Nephron progenitor cell (in vitro differentiated cells): ENCODE measurements at places on chromosomes 3 and 15.

DNA sequence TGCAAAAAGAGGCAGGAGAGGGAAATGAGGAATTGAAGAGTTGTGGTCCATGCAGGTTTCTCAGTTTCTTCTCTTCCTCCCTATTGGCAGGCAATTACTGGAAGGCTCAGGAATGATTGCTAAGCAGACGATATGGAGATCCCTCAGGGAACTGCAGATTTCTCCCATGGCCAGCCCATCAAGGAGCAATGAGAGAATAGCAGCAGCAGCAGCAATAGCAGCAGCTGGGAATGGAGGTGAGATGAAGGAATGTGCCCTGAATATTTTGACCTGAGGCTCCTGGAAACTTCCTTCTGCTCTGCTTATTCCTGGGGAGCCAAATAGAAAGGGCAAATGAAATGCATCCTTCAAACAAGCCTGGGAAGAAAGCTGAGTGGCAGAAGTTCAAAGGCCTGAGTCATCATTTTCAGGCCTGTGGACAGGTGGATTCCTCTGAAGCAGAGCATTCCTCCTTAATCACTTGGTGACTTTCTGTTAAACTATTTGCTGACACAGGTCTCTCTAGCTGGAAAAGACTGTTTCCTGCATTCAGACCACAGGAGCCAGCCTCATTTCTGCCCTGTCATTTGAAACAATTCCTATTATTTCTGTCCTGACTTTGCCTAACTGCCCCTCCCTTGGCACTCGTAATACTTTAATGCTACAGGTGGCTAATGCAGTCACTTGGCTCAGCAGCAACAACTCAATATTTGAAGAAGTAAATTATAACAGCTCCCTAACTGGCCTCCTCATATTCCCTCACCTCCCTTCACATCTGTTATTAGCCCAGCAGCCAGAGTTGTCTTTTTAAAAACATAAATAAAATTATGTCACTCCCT is 146.9 kb upstream of the GADL1 start:
- no peak for DNase-seq

DNA sequence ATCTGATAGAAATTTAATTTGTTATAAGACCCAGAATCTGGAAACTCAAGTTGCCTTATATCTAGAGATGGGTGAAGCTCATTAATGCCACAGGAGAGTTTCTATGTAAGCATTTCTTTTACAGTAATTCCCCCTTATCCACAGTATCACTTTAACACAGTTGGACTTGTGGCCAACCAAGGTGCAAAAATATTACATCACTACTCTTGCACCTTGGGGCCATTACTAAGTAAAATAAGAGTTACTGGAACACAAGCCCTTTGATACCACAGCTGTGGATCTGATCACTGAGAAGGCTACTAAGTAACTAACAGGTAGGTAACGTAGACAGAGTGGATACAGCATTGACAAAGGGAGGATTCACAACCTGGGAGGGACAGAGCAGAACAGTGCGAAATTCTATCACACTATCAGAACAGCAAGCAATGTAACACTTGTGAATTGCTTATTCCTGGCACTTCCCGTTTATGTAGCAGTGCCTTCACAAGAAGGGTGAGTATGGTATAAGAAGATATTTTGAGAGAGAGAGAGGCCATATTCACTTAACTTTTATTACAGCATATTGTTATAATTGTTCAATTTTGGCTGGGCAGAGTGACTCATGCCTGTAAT is 33.9 kb upstream of the TOPBP1 start:
- DNase-seq: no peak

- no peak for DNase-seq
Observed at GRCh38 chr3:124577494-124578167, 152.6 kb upstream of the UMPS start.

DNA sequence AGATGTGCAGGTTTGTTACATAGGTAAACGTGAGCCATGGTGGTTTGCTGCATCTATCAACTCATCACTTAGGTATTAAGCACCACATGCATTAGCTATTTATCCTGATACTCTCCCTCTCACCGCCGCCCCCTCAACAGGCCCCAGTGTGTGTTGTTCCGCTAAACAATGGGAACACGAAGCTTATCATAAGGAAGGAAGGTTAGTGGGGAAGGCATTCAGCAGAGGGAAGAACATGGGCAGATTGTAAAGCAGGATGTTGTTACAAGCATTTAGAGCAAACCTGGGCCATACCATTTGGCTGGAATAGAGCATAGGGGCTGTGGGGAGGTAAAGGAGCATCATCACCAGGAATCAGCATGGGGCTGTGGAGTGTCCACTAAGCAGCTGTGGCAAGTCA is 111.8 kb downstream of the SSR3 start:
- DNase-seq: no peak

- no peak for DNase-seq
Observed at GRCh38 chr15:31964586-31965307, 65.6 kb upstream of the CHRNA7 start.

DNA sequence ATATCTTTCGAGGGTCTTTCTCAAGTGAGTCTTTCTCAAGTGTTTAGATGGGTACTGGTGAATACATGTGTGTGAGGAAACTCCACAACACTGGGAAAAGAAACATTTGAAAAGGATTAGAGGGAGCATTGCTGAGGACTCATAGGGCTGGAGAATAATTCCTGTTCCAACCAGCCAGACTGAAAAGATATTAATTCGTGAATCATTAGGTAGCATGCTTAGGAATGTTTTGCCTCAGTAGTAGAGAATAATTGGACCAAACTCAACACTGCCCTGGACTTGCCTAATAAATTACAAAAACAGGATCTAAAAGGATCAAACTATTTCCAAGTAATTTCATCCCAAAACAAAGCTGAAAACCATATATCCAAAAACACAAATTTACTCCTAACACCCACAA is 17.3 kb downstream of the PP2D1 start:
- no peak for DNase-seq

DNA sequence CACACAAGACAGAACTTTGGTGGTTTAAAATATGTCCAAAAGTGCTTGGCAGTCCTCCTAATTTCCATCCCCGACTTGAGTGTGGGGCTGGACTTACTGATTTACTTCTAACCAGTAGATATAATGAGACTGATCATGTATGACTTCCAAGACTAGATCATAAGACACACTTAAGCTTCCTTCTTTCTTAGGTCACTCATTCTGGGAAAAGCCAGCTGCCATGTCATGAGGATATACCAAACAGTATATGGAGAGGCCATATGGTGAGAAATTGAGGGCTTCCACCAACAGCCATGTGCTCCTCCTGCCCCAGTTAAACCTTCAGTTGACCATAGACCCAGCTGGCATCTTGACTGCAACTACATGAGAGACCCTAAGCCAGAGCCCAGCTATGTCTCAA is 282.8 kb upstream of the PROK2 start:
- no peak for DNase-seq

DNA sequence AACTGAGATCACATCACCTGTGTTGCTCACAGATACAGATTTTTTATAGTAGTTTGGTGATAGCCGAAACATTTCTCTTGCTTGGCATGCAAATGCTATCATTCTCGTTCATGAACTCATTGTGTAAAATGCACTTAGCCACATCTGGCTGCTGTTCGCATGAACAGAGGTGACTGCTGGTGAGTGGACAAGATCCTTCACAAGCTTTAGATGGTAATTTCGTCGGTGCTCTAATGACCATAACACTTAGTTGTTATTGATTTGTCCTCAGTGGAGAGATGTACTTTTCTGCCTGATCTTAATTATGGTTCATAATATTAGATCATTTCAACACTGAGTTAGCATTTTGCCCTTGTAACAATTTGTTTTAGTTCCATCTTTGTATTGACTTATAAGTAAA is 13.8 kb downstream of the LRRN1 start:
- DNase-seq: no peak

DNA sequence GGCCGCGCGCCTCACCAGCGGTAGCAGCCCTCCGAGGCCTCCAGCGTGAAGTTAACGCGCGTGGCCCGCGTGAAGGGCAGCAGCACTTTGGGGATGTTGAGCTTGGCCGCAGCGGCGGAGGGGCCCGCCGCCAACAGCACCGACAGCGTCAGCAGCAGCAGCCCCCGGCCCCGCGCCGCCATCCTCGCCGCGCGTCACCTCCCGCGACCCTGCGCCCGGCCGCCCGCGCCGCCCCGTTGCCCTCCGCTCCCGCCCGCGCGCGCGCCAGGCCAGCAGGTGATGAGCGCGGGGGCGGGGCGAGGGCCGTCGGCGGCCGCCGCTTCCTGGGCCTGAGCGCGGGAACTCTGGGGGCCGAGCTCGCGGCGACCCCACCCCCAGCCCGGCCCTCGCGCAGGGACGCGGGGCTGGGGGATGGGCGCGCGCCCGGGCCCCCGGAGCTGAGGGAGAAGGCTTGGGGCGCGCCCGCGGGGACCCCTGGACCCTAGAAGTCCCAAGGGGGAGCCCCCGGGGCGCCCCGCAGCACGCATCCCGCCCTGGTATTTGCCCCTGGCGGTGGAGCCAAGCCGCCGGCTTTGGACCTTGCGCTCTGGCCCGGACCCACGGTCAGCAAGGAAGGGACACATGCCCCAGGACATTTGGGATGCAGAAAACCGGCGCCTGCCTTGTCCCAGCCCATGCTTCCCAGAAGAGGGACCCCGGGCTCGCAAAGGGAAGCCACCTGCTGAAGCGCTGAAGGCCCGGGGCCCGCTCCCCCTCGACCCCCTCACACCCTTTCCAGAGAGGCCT is at the start of gene NUP210:
NUP210 (minus strand) TSS at position 278 of the 786 bp plus-strand sequence; CDS start at position 182, 96 bp downstream.
- peak; percentile 85 for DNase-seq

DNA sequence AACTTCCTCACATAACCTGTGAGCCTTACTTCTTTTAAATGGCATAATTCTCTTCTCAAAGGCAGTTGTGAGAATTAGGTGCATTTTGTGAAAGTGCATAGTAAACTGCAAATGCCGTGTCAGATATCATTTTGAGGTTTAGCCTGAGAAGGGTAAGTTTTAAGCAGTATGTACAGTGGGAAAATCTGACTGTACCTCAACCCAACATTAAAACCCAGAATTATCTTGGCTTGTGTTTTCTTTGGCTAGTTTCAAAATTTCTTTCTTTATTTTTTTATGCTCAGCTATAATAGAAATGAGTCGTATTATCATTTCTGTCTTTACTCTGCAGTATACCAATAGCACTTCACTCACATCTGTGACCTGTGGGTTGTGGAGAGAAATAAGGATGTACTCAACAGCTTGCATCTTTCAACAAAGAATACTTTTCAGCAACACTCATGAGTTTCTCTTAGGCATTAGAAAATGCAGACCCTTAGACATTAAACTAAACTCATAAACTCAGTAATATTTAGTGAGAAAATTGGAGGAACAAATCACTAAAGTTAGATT is 65.7 kb downstream of the RASA2 start:
- no peak for DNase-seq

- DNase-seq: no peak
Observed at GRCh38 chr15:85795337-85796305, 896 bp upstream of the KLHL25 start.

GRCh38 chr3:150414959-150415358 is 6.9 kb downstream of the TSC22D2 start:
- DNase-seq: no peak

- DNase-seq: no peak
Observed at GRCh38 chr15:63803106-63803886, 30.5 kb downstream of the HERC1 start.

- no peak for DNase-seq
Observed at GRCh38 chr3:63497641-63498040, 154.8 kb upstream of the SNTN start.

DNA sequence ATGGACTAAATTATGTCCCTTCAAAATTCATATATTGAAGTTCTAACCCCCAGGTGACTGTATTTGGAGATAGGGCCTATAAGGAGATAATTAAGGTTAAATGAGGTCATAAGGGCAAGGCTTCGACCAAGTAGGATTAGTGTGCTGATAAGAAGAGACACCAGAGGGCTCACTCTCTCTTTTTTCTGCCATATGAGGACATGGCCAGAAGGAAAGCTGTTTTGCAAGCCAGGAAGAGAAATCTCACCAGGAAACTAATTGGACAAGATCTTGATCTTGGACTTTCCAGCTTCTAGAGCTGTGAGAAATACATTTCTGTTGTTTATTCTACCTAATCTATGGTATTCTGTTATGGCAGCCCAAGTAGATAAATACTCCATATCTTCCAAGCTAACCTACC is 503.6 kb upstream of the NAALADL2 start:
- no peak for DNase-seq

- no peak for DNase-seq
Observed at GRCh38 chr3:140712301-140712700, 34.4 kb downstream of the TRIM42 start.

GRCh38 chr15:52657338-52657737 is 21.9 kb downstream of the ATOSA start:
- no peak for DNase-seq

DNA sequence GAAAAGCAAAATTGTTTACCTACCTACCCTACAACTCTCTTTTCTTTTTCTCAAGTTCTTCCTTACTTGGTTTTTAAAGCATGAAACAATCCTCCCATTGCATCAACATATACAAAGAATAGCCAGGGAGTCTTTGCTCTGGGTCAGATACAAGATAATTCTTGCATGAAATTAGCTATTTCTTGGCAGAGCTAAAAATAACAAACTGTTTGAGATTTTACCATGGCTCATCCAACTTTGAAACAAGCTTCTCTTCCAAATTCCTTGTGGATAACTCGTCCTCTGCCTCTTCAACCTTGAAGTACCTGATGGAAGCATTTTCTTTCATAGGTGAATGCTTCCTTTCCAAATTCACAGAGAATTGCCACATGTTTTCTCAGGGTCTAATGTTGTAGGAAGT is 9.2 kb upstream of the CBLB start:
- no peak for DNase-seq

GRCh38 chr3:183188895-183189462 is 26.4 kb upstream of the LAMP3 start:
- DNase-seq: peak; percentile 52

DNA sequence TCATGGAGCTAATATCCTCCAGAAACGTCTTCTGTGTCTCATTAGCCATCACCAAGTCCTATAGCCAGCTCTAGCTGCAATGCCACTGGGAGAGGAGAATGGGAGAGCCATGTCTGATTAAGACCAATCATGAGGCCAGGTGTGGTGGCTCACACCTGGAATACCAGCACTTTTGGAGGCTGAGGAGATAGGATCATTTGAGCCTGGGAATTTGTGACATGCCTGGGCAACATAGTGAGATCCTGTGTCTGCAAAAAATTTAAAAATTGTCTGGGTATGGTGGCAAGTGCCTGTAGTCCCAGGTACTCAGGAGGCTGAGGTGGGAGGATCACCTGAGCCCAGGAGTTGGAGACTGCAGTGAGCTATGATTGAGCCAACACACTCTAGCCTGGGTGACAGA is 13.1 kb downstream of the MGLL start:
- DNase-seq: no peak
